Spleen (tissue), 13 donors: ENCODE measurements at places on chromosomes 4 and X. TPM values are rescaled to one million over a fixed set of nuclear protein-coding genes. Genes with fewer than 3 reads are reported as not detected.

The STARD8 gene
- 19.4 TPM for total RNA-seq

The TMEM154 gene
- 22.2 TPM for total RNA-seq

The CHIC1 gene
- 11.8 TPM for total RNA-seq

- no peak for DNase-seq
Observed at GRCh38 chrX:9622128-9622527, 143.5 kb downstream of the GPR143 start.

- no peak for DNase-seq
Observed at GRCh38 chrX:12332786-12333347, 194.6 kb downstream of the FRMPD4 start.

DNA sequence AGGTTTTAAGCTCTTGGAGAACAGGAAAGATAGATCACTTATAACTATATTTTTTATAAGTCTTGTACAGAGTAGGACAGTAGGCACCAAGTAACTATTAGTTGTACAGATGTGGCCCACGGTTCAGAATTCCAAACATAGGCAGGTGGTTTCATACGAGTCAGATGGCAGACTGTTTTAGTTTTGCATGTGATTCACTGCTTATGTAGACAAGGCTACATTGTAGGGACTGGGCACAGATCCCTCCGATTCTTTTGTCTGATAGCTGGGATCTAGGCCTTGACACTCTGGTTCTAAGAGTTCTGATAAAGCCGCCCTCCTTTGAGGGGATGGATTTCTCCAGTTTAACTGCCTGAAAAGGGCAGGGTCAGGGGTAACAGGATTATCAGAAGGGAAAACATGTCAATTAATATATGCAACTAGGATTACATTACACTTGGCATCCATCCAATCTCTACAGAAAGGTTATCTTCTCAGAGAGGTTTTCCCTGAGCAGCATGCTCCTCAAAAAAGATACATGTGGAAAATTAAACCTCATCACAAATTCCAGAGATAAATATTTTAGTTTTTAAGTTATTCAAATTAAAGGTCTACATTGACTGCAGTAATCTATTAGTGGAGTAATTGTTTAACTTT lies 87.8 kb downstream of the SPRY1 start:
- no peak for DNase-seq

- DNase-seq, result peak; percentile 79
Observed at GRCh38 chrX:136880003-136880451, 498 bp downstream of the RBMX start.

DNA sequence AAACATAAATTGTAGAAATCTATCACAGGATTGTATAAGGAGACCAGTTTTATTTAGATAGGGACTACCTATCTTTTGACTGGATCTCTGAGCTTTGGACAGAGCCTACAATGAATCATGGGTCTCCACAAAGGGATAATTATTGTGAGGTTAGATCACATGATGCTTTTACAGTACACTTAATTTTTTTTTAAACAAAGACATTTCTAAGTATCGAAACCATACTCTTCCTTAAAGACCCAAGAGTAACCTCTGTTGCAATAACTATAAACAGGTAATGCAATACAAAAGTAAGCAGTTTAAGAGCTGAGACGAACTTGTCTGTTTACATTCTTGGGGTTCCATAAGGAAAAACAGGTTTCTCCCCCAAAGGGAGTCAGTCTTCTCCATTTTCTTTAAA lies 64.3 kb upstream of the GABRE start:
- DNase-seq, result no peak

GRCh38 chr4:6468376-6468775 lies 4.0 kb downstream of the PPP2R2C start:
- peak; percentile 35 for DNase-seq

GRCh38 chrX:71664889-71665491 lies 2.4 kb upstream of the LOC101059915 start:
- peak; percentile 43 for DNase-seq

GRCh38 chr4:95556207-95556859 lies 7.6 kb upstream of the UNC5C start:
- no peak for DNase-seq

GRCh38 chrX:115581759-115582615 lies 21.0 kb downstream of the PLS3 start:
- no peak for DNase-seq

DNA sequence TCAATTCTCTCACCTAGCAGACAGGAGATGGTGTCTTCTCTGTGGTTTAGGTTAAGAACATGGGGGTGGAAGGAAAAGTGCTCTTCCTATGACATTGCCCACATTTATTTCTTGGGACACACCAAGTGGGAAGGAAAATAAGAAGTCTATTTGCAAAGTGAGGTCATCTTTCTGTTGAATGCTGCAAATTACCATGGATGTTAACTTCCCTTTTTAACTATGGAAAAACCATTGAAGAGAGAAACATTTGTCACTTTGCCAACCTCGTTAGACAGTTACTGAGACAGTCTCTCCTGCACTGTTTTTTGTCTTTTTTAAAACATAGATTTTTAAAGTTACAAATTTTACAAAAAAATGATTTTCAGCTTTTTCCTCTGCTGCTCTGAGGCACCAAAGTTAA lies 72.8 kb upstream of the BEND4 start:
- DNase-seq, result no peak
